ENCODE measurements at places on chromosomes 3 and 15.
A peak's percentile ranks its signal among the peaks of the same experiment; 100 is the strongest.

- DNase-seq: no peak
Measured at GRCh38 chr3:60657972-60658371, 593.3 kb downstream of the FHIT start.

DNA sequence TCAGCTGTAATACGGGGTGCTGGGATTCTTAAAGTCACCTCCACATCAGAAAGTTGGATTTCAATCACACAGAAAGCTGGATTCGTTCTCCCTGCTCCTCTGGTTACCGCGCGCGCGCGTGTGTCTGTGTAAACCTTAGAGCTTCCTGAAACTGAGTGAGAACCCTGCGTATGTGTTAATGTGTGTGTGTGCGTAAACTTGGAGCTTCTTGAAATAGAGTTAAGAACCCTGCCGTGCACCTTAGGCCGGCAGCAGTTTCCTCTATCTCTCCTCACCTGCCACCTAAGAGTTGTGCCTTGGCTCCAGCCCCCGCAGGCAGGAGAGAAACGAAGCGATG, 531 bp downstream of the LZTFL1 start:
- DNase-seq: peak; percentile 50

GRCh38 chr3:5134019-5134391, 11.9 kb downstream of the ARL8B start:
- DNase-seq: no peak

DNA sequence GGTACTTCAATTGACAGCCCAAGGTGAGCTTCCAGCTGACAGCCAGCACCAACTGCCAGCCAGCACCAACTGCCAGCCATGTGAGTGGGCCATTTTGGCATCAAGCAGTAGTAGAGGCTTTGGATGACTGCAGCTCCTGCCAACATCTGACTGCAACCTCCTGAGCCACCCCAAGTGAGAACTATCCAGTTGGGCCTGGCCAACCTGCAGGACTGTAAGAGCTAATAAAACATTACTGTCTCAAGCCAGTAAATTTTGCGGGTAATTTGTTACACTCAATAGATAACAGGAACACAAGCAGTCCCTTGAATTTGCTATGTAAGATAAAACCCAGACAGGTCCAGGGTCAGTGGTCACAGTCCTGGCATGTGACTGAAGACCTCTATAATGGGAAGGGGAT, 29.7 kb downstream of the EPHB1 start:
- no peak for DNase-seq

- no peak for DNase-seq
Measured at GRCh38 chr3:140007911-140008869, 73.2 kb downstream of the CLSTN2 start.

GRCh38 chr3:169836078-169836941, 23.6 kb upstream of the LRRC34 start:
- DNase-seq: no peak
